Heart left ventricle (tissue), 16 donors: ENCODE measurements at places on chromosomes 2 and 18. TPM values are rescaled to one million over a fixed set of nuclear protein-coding genes. Genes with fewer than 3 reads are reported as not detected.
A peak's percentile ranks its signal among the peaks of the same experiment; 100 is the strongest.

DNA sequence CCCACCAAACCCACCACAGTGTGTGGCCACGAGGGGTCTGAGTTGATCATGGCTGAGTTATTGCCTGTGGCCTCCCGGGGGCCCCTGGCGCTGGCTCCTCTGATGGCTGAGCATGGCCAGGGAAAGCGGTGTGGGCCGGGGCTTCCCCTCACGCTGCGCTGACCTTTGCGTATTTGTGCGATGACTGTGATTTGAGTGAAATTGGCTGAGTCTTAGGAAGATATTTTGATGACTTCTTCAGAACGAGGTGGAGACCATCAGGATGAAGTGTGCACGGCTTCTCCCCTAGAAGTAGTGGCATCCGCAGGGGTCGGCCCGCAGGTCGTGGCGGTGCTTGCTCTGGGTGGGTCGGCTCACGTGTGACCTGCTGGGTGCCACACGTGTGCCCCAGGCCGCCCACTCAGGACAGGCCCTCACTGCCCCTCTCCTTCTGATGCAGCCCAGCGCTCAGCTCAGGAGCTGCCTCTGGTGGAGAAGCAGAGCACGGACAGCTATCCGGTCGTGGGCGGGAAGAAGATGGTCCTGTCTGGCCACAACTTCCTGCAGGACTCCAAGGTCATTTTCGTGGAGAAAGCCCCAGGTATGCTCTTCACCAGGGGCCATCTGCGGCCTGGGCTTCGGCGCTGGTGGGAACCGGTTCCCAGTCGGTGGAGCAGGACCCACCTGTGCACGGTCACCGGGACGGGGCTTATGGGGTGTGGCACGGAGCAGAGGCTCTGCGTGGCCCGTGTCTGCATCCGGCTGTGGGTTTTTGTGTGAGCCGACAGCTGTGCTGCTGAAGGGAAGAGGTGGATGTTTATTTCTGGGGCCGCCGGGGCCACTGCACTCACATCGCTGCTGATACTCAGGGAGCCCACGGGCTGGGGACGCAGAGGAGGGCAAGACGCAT is 55.8 kb downstream of the NFATC1 start:
- no peaks in the 10 kb centered on the region for H3K27me3 ChIP-seq
- no peaks in the 10 kb centered on the region for H3K4me1 ChIP-seq
- no peak overlapping the region for H3K4me3 ChIP-seq
- no peak for DNase-seq

DNA sequence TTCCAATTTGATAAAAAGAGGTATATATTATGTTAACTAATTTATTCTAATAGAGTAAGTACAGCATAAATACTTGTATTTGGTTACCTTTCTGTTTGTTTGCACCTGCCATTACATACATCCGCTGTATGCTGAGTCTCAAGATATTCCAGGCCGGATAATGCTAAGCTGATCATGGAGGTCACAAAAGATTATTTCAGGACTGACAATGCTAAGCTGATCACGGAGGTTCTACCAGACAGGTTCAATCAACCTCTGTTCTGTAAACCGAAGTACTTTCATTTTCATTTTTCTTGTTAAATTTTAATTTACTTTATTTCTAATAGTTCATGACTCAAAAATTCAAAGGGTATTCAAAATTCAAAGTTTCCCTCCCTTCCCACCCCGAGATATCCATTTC is 31.1 kb downstream of the PNO1 start:
- no peak for DNase-seq
- H3K4me1 ChIP-seq = peaks cover 26% of the 10 kb centered on the region
- peak overlapping the region; percentile 5 for H3K4me3 ChIP-seq

CERKL gene
- total RNA-seq = not detected

DNA sequence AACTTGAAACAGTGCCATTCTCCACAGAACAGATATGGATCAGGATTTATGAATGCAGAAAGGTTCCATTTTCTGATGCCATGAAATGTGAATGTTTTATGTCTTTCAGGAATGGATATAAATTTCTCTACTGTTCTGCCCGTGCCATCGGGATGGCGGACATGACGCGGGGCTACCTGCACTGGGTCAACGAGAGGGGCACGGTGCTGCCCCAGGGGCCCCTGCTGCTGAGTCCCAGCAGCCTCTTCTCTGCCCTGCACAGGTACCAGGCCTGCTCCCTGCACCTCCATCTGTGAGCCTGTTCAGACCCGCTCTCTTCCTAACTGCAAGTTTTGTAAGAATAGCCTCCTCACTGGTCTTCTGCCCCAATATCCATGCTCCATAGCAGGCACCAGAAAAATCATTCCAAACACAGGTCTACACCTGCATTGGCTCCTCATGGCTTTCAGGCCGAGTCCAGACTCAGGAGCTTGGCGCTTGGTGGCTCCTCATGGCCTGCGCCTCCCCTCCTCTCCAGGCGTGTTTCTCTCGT is 68.6 kb downstream of the LPIN1 start:
- H3K4me1 ChIP-seq = no peaks in the 10 kb centered on the region
- DNase-seq = no peak
- H3K27me3 ChIP-seq = no peaks in the 10 kb centered on the region
- peaks cover 69% of the 10 kb centered on the region for H3K36me3 ChIP-seq
- H3K4me3 ChIP-seq = no peak overlapping the region
- H3K27ac ChIP-seq = no peak overlapping the region

NETO1 gene
- 0.39 TPM for total RNA-seq

- H3K36me3 ChIP-seq = no peaks in the 10 kb centered on the region
- DNase-seq = no peak
- no peaks in the 10 kb centered on the region for H3K27me3 ChIP-seq
Measured at GRCh38 chr2:29954316-29954715, 32.9 kb upstream of the ALK start.

- no peak for DNase-seq
- H3K36me3 ChIP-seq = no peaks in the 10 kb centered on the region
- H3K4me3 ChIP-seq = no peak overlapping the region
- H3K27me3 ChIP-seq = no peaks in the 10 kb centered on the region
Measured at GRCh38 chr2:138658187-138658894, 121.8 kb downstream of the NXPH2 start.

GRCh38 chr18:6376433-6377229 is 38.1 kb downstream of the L3MBTL4 start:
- no peaks in the 10 kb centered on the region for H3K27me3 ChIP-seq
- DNase-seq = no peak
- H3K36me3 ChIP-seq = no peaks in the 10 kb centered on the region
- H3K4me3 ChIP-seq = no peak overlapping the region
- no peaks in the 10 kb centered on the region for H3K4me1 ChIP-seq
- no peak overlapping the region for H3K27ac ChIP-seq

IL36G gene
- not detected for total RNA-seq
